ENCODE measurements at places on chromosomes 3 and 15.
A peak's percentile ranks its signal among the peaks of the same experiment; 100 is the strongest.

DNA sequence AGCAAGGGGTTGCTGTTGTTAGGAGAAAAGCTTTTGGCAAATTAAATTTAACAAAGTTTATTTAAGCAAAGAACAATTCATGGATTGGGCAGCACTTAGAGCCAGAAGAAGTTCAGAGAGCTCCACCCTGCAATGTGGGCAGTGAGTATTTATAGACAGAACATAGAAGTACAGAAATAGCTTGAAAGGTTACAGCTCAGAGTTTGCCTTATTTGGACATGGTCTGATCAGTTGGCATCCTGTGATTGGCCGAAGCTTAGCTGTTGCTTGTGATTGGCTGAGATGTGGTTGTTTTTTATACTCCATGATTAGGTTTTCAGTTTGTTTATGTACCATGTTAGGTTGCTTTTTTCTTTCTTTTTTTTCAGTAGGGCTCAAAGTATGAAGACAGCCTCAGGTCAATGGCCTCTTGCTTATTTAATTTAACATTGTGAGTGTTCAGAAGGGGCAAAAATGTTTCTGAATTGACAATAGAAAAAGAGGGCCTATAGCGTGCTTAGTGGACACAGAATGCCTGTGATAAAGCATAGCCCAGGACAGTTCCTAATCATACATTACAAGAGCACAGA is 293.8 kb downstream of the IGSF11 start:
- H3K36me3 ChIP-seq = no peaks in the 10 kb centered on the region
- H3K4me1 ChIP-seq = no peaks in the 10 kb centered on the region
- no peak overlapping the region for H3K4me3 ChIP-seq
- no peaks in the 10 kb centered on the region for H3K27me3 ChIP-seq
- H3K27ac ChIP-seq = no peak overlapping the region

DNA sequence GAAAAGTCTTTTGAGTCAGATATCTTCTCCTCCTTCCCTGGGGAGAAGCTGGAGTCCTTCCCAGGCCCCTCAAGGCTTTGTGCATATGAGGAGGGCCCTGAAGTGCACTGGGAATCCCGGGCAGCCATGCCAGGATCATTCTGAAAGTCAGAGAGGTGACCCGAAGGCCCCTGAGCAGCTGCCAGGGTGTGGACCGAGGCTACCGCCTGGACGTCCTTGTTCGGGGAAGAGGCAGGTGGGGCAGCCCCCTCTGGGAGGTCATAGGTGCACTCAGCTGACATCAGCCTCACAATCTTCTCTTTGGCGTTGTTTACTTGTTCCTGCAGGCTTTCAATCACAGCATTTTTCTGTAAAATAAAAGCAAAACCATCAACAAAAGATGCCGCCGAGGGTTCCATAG is 73.8 kb upstream of the GSK3B start:
- no peak for DNase-seq
- H3K4me1 ChIP-seq = no peaks in the 10 kb centered on the region
- H3K4me3 ChIP-seq = no peak overlapping the region
- no peak overlapping the region for H3K27ac ChIP-seq

GRCh38 chr3:190581041-190581541 is 67.2 kb downstream of the IL1RAP start:
- H3K4me3 ChIP-seq = no peak overlapping the region
- no peaks in the 10 kb centered on the region for H3K27me3 ChIP-seq

DNA sequence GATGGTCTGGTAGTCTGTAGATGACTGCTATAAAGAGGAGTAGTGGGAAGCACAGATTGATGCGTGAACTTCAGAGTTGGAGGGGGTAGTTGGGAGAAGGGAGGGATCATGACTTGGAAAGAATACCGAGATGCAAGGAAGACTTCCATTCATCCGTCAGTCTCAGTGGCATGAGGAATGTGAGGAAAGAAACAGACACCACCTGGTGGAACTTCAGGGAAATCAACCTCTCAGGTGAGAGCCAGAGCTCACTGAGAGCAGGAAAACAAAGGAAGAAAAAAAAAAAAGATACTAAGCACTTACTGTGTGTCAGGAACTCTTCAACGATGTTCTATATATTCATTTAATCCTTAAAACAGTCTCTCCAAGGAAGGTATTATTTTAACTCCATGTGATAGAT is 172.4 kb downstream of the OXSM start:
- no peak overlapping the region for H3K27ac ChIP-seq
- DNase-seq = no peak
- H3K4me1 ChIP-seq = no peaks in the 10 kb centered on the region
- H3K27me3 ChIP-seq = no peaks in the 10 kb centered on the region

DNA sequence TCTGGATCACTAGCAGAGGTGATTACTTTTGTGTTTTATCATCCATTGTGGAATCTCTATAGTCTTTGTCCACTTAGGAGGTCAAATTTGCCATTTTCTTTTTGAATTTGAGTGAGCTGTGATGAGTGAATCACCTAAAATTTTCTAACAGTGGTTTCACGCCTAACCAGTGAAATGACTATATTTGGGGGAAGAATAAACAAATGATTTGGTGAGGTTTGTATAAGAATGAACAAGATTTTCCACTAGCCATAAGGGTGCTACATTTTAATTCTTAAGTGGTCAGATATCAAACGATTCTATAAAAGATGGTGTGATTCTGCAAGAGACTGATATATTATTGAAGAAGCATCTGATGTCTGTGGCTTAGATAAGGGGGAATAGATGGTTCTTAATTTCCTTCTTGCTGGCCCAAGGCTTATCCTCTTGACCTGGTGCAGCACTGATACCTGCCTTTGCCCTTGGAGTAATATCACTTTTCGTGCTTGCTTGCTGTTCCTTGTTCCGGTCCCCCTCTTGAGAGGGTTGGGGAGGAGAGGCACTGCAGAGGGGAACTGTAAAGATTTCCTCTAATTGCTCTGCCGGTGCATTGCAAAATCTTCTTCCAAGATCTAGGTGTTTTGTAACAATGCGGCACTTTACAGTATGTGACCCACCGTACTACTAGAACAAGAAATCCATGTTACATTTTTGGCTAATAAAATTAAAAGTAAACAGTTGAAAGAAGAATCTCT is 14.5 kb downstream of the C3orf20 start:
- H3K27ac ChIP-seq = no peak overlapping the region
- no peak overlapping the region for H3K4me3 ChIP-seq
- no peaks in the 10 kb centered on the region for H3K4me1 ChIP-seq
- no peak for DNase-seq
- no peaks in the 10 kb centered on the region for H3K27me3 ChIP-seq

DNA sequence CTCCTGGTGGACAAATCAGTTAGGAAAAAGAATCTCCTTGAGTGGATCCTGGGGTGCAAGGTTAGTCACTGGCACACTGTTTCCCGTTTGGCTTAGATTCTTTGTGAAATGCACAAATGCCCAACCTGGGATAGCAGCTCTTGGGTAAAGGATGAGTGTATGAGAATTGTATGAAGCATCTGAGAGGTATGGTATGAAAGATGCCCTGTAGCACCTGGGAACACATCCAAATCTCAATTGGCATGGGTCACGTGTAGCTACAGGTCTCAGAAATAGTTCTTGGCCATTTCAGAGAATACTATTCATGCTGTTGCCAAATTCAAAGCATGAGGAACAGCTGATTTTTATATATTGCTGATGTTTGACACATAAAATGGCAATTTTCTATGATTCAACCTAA is 84.3 kb downstream of the KCNH8 start:
- no peaks in the 10 kb centered on the region for H3K36me3 ChIP-seq
- no peak for DNase-seq
- H3K4me3 ChIP-seq = no peak overlapping the region
- no peak overlapping the region for H3K27ac ChIP-seq
- H3K27me3 ChIP-seq = no peaks in the 10 kb centered on the region

- H3K27ac ChIP-seq = no peak overlapping the region
- H3K27me3 ChIP-seq = peaks cover 40% of the 10 kb centered on the region
- H3K4me3 ChIP-seq = no peak overlapping the region
- no peaks in the 10 kb centered on the region for H3K36me3 ChIP-seq
- DNase-seq = no peak
- H3K4me1 ChIP-seq = no peaks in the 10 kb centered on the region
Observed at GRCh38 chr15:79036323-79036722, 54.3 kb downstream of the RASGRF1 start.

- H3K27me3 ChIP-seq = no peaks in the 10 kb centered on the region
- H3K4me1 ChIP-seq = no peaks in the 10 kb centered on the region
- no peaks in the 10 kb centered on the region for H3K36me3 ChIP-seq
- H3K27ac ChIP-seq = no peak overlapping the region
Observed at GRCh38 chr3:69403454-69403853, 17.6 kb upstream of the FRMD4B start.

DNA sequence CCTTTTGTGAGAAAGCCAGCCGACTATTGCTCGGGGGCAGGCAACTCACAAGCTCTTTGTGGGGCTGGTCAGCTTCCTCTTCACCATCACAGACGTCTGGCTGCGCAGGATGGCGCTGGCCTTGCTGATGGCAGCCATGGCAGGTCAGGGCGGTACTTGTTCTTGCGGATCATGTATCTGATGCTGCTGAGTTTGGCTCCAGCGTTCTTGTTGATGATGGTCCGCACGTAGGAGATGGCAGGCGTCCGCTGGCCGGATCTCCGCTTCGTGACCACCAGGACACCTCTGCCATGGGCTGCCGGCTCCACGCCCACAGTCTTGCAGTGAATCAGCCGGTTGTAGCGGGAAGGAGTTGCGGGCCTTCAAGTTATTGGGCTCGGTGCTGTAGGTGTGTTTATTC is 67.9 kb upstream of the SLC7A14 start:
- no peaks in the 10 kb centered on the region for H3K4me1 ChIP-seq
- no peak overlapping the region for H3K27ac ChIP-seq
- H3K36me3 ChIP-seq = no peaks in the 10 kb centered on the region
- H3K4me3 ChIP-seq = no peak overlapping the region
- no peak for DNase-seq
- peaks cover 49% of the 10 kb centered on the region for H3K27me3 ChIP-seq

DNA sequence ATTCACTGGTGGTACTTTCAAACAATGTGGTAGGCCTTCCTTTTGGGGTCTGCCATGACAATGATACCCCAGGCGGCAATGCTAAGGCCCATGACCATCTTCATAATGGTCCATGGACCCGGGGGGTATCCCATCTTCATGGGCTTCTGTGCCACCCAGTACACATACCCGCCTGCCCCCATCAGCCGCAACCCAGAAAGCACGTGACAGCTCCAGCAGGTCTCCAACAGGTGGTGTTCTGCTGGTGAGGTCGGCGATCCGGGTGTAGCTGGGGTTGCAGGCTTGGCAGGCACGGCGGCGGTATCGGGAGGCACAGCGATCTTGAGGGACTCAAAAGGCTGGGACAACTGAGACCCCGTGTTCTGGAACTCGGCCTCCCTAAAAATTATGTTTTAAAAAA is 214.5 kb downstream of the SNRPN start:
- H3K4me1 ChIP-seq = no peaks in the 10 kb centered on the region
- DNase-seq = peak; percentile 10
- H3K4me3 ChIP-seq = no peak overlapping the region
- H3K27ac ChIP-seq = no peak overlapping the region

GRCh38 chr15:92616621-92617548 is 38.7 kb downstream of the FAM174B start:
- H3K4me3 ChIP-seq = no peak overlapping the region
- no peak overlapping the region for H3K27ac ChIP-seq
- no peaks in the 10 kb centered on the region for H3K4me1 ChIP-seq
- H3K27me3 ChIP-seq = peaks cover 20% of the 10 kb centered on the region
- no peak for DNase-seq

GRCh38 chr3:191303596-191303995 is 25.6 kb upstream of the CCDC50 start:
- H3K4me1 ChIP-seq = no peaks in the 10 kb centered on the region
- no peaks in the 10 kb centered on the region for H3K36me3 ChIP-seq
- H3K27me3 ChIP-seq = no peaks in the 10 kb centered on the region

DNA sequence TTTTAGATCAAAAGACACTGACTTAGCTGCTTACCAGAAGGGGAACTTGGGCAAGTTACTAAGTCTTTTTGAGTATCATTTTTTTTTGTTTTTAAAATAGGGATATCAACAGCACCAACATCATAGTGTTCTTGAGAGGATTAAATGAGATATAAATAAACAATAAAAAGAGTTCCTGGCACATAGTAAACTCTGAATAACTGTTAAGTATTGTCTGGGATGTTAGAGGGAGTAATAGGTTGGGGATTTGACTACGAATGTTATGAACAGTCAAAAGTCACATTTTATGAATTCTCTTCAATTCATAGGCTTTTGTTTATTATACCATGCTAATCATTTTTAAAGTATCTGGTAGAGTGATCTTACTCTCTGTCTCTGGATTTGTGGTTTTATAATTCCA is 37.8 kb upstream of the FAH start:
- peaks cover 2% of the 10 kb centered on the region for H3K36me3 ChIP-seq
- no peaks in the 10 kb centered on the region for H3K27me3 ChIP-seq
- no peak overlapping the region for H3K27ac ChIP-seq
- DNase-seq = no peak
- peaks cover 27% of the 10 kb centered on the region for H3K4me1 ChIP-seq

All from central memory CD8-positive, alpha-beta T cell (primary cell).